CD4-positive, alpha-beta T cell treated with Interleukin-2 at 100 ng/mL for 4 hours (primary cell): ENCODE measurements at places on chromosomes 2 and 18.

DNA sequence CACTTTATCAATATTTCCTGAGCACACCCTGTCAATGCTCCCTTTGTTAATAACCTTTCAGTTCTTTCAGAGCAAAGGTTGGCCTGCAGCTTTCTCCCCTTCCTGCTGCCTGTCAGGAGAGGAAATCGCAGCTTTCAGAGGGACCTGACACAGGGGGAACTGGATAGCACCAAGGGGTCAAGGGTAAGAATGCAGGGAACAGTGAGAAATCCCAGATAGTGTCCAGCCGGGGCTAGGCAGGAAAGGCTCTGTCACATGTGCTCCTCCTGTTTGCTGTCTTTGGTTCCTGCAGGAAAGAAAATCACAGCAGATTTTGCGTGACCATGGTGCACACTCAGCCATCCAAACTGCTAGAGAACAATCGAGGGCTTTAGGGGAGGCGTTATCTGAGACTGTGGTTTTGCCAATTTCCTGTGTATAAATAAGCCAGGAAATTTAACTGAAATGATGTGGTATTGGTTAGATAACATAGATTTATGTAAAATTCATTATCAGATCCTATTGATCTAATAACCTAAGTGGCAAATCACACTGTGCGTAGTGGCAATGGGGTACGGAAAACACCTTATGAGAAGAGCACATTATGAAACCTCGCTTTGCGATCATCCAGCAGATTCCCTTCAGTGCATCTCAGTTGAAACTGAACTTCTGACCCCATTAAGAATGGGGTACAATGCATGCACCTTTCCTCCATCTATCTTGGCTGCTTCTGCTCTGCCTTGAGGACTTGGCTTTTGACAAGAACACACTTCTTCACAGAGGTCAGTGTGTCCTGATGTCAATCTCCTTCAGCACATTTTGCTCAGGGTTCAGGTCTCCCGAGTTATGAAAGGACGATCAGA, 178.0 kb downstream of the ICOS start:
- no peak for DNase-seq

DNA sequence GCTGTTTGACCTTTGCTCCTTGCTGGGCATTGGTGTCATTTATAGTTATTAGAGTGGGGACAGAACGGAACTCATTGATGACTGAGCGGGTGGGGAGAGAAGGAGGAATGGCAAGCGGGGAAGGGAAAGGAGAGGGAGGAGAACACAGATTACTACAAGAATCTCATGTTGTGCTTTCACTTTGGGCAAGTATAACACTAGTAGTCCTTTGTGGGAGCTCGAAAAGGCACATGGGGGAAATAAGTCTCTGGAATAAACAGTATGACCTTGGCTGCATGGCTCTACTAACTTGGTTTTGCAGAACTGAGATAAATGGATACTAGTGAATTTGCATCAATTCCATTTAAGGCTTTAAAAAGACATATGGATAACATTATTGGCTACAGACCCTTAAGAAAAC, 161.7 kb upstream of the NABP1 start:
- DNase-seq: no peak

GRCh38 chr2:155350783-155351580, 652.5 kb downstream of the KCNJ3 start:
- no peak for DNase-seq

- no peak for DNase-seq
Observed at GRCh38 chr2:96679848-96680247, 37.3 kb downstream of the FER1L5 start.

GRCh38 chr2:240231838-240232244, 91.4 kb upstream of the OTOS start:
- DNase-seq: no peak

GRCh38 chr2:106105151-106105922, 88.8 kb downstream of the UXS1 start:
- DNase-seq: no peak

GRCh38 chr2:25215232-25215631, 46.9 kb upstream of the POMC start:
- no peak for DNase-seq

GRCh38 chr18:40159141-40160017, 1795.7 kb upstream of the PIK3C3 start:
- DNase-seq: no peak

DNA sequence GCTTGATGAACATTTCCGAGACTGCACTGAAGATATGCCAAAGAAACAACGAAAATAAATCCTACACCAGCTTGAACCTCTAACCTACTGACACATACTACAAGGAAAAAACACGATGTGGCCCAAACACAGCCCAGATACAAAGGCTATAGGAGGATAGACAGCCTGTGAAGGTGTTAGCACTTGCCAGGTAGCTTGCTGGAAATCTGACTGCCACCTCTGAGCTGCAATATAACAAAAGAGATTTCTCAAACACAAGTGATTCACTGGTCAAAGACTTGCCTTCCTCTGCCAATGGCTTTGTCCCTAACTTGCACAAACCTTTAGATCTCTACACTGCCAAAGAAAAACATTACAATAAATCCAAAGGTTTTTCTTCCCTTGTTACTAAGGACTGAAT, 21.1 kb downstream of the CFAP210 start:
- no peak for DNase-seq

- no peak for DNase-seq
Observed at GRCh38 chr2:56195563-56195962, 11.8 kb downstream of the CCDC85A start.

DNA sequence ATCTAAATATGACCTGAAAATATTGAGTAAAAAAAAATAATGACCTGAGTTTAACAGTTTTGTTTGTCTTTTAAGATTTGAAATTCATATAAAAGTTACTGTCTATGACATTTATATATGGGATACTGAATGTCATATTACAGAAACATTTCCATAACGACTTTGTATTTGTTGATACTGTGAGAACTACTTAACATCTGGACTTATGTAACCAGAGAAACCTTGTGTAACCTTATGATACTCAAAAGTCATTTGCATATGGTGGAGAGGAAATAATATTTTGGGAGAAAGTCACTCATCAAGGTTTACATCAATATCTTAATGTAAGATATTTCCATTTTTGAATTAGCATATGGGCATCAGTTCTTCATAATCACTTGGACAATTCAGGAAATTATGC, 12.6 kb downstream of the MFSD6 start:
- DNase-seq: no peak

DNA sequence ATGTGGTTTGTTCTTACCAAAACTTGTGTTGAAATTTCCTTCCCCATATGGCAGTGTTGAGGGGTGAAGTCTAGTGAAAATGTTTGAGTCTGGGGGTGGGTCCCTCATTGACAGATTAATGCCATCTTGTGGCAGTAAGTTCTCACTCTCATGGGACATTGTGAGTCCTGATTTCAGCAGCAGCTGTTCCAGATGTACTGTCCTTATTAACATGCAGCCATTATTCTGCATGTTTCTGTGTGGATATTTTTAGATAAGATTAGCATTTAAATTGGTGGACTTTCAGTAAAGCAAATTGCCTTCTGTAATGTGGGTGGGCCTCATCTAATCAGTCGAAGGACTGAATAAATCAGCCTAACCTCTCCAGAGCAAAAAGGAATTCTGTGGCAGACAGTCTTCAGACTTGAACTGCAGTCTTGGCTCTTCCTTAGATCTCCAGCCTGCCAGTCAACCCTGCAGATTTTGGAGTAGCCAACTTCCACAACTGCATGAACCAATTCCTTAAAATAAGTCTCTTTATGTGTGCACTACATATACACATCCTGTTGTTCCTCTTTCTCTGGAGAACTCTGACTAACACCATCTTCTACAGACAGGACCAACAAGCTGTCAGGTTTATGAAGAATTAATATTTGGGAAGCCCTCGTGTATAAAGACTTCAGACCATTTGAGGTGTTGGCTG, 138.7 kb upstream of the ZNF516 start:
- no peak for DNase-seq

DNA sequence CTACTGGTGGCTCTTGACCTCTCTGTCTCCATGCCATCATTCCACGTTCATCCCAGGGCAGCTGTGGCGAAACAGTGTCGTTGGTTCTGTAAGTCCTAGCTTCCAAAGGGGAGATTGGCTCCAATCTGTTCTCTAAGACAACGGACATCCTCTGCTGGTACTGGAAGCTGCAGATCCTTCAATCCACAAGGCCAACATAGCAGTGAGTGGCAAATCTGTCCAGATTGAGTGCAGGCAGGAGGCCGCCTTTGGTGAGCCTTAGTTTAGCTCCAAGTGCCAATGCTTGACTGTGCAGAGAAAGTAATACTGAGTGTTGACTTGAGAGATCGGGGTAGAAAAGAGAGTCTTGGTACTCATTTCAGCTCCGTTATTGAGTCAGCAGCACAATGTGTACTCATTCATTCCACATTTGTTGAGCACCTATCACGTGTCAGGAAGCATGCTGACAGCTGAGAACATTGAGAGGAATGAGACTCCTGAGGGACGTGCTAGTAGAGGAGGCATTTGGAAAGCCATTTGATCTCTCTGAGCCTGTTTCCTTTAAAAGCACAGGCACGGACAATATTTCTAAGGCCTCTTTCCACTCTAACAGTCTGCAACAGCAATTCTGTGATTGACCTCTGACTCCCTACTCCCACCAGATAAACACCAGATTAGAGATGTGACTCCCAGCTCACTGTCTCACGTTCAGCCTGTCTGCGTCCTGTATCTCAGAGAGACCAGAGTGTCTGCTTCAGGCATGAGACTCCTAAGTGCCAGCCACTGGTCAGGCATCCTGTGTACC, 306.0 kb downstream of the CLIP4 start:
- no peak for DNase-seq

- no peak for DNase-seq
Observed at GRCh38 chr2:134558208-134558830, 160.5 kb downstream of the TMEM163 start.

DNA sequence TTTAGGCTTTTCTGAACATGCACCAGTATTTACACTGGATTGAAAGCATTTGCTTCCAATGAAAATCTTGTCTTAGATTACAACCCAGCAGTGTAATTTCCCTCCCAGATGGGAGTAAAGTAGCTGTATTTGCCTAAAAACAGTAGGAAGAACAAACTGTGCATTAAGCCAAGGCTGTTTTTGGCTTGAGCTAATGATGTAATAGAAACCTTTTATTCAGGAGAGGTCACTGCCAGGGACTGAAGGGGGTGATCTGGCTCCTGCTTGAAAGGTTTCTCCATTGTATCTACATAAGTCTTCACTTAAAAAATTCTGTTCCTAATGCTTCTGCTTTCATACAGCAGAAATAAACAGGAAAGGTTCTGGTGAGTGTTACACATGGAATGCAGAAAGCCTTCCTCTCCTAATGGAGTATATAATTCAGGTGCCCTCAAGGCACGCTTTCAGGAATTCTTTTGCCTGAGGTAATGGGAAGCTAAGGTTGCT, 74.4 kb downstream of the MEIS1 start:
- no peak for DNase-seq

GRCh38 chr2:68734176-68734575, 435 bp upstream of the ARHGAP25 start:
- no peak for DNase-seq

DNA sequence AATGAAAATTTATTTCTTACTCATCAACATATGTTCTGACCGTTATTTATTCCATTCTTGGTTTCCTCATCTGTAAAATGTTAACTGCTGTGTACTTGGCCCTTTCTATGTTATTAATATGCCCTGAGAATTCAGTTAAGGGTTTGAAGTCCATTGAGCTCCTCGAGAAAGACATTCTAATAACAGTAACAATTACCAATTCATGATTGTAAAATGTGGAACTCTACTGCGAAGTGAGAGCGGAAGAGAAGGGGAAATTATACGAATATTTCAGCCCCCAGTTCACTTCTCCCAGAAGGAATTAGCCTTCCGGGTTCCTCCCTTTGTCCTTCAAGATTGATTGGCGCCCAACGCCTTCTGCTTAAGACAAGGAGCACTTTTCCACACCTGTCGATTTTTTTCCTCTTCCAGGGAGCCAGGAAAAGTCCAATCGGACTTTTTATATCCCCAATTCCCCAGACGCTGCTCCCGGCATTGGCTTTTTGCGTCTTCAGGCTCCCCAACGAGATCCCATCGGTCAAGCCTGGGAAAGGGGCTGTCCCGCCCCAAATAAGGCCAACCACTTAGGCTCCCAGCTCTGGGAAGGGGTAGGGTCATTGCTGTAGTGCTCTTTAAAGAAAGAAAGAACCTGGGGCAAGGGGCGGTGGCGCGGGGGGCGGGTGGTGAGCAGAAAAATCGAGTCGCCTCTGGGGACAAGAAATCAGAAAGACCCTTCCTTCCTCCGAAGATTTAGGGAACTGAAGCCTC, 1.6 kb downstream of the DSC2 start:
- DNase-seq: no peak

DNA sequence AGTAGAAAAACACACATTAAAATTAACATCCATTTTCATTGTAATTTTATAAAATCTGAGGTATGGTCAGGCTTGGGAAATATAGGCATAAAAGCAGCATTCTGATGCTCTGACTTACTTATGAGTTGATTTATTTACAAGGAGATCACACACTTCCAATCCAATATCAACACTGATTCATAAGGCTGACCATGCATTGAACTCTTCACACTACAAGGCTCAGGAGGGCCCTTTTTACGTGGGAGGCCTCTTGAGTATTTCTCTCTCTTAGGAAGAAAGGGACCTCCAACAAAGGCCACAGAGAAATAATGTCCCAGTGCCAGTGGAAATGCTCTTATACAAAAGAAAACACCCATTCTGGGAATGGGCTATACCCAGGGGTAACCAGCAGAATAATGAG, 222.8 kb downstream of the NAPG start:
- no peak for DNase-seq

GRCh38 chr2:15834381-15835031, 105.8 kb upstream of the MYCN start:
- no peak for DNase-seq

GRCh38 chr2:127084611-127085316, 22.2 kb downstream of the BIN1 start:
- DNase-seq: peak; percentile 54

DNA sequence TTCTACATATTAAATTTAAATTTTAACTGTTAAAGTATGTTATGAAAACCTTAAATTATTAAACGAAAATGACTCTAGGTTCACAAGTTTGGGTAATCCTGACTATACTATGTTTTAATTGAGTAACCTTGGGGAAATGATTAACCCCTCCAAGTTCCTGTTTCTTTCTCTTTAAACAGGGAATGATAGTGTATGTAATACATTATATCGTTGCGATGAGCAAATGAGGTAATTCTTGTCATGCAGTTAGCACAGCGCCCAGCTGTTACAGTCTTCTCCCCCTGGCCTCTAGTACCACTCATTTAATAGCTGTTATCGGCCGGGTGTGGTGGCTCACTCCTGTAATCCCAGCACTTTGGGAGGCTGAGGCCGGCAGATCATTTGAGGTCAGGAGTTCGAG, 80.4 kb downstream of the MTA3 start:
- DNase-seq: no peak

- no peak for DNase-seq
Observed at GRCh38 chr2:235358981-235359471, 134.8 kb upstream of the AGAP1 start.

DNA sequence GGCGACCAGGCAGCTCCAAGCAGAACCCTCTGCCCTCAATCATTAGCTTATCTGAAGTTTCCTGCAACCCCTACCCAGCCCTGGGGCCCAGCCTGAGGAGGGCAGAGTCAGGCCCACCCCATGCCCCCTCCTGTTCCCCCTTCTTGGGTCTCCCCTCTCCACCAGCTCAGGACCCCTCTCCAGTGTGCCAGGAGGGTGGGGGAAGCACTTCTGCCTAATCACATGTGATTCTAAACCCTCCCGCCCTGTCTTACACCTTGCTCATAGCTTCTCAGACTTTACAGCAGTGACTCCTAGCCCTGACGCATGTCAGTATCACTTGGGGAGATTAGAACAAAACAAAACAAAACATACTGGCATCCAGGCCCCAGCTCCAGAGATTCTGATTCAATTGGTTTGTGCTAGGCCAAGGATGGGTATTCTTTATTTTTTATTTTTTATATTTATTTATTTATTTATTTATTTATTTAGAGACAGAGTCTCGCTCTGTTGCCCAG, 42.5 kb upstream of the ASAP2 start:
- no peak for DNase-seq
